ENCODE measurements at places on chromosomes 16 and 17.

GRCh38 chr16:67613808-67614207, 31.1 kb upstream of the CARMIL2 start:
- no peak for DNase-seq

GRCh38 chr17:39867880-39868553, at the start of gene ZPBP2:
TSS of gene ZPBP2 (plus strand) at chr17:39868202. CDS start at chr17:39868355, 153 bp downstream.
- DNase-seq = no peak

DNA sequence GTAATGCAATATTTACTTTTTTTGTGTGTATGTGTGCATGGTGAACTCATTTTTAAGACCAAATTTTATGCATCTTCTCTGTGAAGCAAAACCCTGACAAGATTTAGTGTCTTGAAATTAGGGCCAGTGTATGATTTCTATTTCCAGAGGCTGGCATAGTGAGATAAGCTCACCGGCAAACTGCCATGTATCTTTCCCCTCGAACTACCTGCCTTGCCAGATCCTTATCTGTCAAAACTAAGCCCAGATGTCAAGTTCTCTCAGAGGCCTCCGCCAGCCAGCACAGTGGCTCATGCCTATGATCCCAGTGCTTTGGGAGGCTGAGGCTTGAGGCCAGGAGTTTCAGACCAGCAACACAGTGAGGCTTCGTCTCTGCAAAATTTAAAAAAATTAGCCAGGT, 10.0 kb downstream of the USP32 start:
- no peak for DNase-seq

DNA sequence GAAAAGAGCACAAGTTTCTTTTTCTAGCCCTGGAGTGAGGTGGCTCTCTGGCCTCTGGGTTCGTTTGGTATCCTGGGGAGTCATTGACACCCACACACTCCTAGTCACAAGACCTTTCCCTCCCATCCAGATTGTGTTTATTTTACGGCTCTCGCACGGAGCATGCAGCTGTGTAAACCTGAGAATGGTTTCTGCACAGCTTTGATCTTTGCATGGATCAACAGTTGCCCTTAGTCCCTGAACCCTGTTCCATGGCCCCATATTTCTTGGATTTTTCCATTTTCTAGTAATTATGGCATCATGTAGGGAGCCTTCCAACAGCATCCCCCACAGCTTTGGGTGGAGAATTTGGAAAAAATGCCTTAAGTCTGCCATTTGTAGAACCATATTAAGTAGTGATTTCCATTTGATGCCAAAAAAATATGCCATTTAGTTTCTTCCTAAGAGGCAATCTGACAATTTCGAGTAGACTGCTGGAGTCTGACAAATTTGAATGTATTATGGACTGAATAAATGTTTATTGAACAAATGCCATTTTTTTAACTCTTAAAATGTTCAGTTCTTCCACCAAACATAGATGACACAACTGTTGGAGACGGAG, 197.7 kb downstream of the WWOX start:
- no peak for DNase-seq

GRCh38 chr16:85750827-85751697, at the start of gene C16orf74:
TSS of gene C16orf74 (minus strand) at chr16:85751096. CDS start at chr16:85735217, 15,879 bp downstream.
- no peak for DNase-seq

DNA sequence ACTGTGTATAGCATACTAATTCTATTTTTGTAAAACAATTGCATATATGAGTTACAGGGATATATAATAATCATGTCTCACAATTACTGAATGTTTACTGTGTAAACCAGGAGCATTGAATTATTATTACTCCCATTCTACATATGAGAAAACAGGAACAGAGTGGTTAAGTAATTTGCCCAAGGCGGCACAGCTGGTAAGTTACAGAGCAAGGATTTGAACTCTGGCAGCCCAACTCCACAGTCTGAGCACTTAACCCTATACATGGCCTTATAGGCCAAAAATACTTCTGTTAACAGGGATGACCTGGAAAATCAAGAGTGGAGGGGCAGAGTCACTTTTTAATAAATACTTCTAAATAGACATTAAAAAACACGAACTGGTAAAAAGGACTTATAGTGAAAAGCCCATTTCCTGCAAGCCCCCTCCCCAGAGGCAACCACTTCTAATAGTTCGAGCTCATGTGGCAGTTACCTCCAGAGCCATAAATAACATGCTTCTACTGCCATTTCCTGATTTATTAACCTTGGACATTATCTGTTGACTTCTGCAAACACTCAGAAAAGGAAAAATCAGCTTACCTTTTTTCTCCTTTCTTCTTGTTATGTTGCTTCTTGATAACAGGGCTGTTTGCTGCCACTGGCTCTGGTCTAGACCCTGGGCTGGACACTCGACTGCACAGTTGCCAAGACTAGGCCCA, 22.1 kb upstream of the ADGRG1 start:
- DNase-seq = no peak

DNA sequence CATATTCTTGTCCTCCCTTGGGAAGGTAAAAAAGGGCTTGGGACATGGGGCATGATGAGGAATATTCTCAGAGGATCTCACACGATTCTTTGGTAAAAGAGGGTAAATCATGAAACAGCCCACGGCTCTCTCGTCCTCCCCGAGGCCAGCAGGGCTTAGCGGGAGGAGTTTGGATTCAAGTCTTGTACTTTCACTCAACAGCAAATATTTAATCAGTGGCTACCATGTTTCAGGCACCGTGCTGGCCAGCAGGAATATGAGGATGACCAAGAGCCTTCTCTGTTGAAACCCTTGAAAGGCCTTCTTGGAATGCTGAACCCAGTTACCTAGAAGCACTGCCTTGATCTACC, 8.8 kb downstream of the MAP3K14 start:
- no peak for DNase-seq

DNA sequence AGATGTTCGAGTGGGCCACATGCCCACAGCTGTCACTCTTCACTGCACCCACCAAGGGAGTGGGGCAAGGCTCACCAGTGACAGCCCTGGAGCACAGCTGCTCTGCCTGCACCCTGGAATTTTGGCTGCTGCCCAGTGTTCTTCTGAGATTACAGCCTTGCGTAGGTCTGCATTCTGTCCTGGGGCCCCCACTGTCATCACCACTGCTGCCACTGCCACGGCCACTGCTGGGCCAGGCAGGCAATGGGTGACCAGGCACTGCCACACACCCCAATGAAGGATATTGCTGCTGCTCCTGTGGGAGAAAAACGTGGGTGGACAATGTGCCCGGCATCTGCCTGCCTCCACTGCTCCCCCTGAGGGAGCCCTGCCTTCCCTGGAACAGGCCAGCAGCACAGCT, 1717.0 kb downstream of the TP53TG3F start:
- DNase-seq = no peak

DNA sequence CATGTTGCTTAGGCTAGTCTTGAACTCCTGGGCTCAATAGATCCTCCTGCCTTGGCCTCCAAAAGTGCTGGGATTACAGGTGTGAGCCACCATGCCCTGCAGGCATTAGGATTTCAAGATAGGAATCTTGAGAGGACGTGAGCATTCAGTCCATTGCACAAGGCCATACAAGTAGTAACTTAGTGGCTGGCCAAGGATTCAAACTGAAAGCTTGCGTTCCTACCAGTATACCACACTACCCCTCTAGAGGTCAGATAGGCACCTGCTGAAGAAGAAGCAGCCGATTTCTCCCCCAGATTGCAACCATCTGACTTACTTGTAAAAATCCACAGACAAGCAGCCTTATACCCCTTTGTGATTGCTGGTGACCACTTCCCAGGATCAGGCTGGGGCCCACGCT, 80.9 kb downstream of the CACNG3 start:
- no peak for DNase-seq

- peak; percentile 98 for DNase-seq
These were observed 86.7 kb downstream of the ZFHX3 start for GRCh38 chr16:72961115-72961832.

- no peak for DNase-seq
These were observed 36.4 kb downstream of the SLC7A5 start for GRCh38 chr16:87832741-87833502.

- DNase-seq = no peak
These were observed 41.8 kb upstream of the SLC38A10 start for GRCh38 chr17:81336930-81337325.

GRCh38 chr17:16537130-16537458, 31.9 kb downstream of the ZNF287 start:
- DNase-seq = no peak

DNA sequence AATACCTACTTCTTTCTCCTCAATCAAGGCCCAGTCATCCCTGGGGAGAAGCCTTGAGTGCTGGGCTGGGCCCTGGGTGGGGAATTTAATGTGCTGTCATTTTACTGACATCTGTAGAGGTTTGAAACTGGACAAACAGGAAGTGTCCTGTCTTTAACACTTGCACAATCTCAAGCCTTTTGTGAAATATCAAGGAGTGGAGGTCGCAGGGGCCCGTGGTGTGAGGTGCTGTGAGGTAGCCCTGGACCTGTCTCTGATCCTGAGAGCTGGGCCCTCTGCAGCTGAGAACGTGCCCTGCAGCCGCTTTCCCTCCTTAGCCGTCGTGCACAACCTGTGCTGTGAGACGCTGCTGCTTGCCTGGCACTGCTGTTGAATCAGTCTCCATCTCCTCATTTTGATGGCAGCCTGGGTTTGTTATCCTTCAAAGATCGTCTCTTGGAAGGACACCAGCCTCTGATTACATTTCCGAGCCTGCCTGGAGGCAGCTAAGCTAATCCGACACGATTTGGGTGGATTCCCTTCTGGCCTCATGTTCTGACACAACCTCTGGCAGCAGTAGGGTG, 29.9 kb downstream of the SMARCE1 start:
- no peak for DNase-seq

DNA sequence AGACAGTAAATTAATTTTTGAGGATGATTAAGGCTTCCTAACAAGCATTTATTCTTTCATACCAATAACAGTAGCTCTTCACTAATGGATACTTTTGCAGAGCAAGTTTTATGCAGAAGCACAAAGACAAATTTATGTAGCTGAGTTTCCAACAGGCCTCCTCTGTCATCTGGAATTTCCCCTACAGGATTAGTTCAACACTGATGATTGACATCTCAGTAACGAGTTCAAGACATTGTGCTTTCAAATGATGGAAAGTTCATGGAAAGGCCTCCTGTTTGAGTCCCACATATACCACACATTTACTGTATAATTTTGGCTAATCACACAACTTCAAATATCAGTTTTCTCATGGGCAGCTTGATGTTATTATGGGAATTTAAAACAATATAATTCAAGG, 40.6 kb downstream of the ABCA10 start:
- DNase-seq = no peak

DNA sequence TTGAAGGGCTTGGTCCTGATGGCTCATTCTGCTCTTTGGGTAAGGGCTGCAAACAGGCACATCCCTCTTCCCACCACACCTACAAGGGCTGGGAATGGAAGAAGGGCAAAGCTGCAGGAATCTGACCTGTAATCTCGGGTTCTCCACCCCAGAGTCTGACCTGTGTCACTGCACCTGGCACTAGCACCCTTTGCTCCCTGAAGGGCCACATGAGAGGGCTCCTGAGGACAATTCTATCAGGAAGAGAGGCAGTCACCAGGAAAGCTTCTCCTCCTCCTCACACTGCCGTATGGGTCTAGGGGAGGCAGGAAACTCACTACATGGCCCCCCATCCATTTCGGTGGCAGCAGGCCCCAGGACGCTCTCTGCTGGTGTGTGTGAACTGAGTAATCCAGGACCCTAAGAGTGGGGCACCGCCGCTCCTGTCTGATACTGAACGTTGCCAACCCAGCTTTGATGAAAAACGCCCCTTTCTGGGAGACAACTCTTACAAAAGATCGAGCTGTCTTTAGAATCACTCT, 26.4 kb downstream of the TTLL6 start:
- DNase-seq = no peak

DNA sequence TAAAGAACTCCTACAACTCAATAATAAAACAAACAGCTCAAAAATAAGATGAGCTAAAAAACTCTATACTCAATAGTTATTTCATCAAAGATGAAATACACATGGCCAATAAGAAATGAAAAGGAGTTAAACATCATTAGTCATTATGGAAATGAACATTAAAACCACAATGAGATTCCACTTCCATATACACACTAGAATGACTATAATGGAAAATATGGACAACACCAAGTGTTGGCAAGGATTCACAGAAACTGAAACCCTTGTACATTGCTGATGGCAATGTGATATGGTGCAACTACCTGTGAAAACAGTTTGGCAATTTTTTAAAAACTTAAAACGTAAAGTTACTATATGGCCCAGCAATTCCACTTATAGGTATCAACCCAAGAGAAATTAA, 91.4 kb downstream of the GRIN2A start:
- DNase-seq = no peak

- DNase-seq = no peak
These were observed 4.0 kb downstream of the KRT40 start for GRCh38 chr17:40980117-40980516.

- DNase-seq = peak; percentile 30
These were observed 22.7 kb downstream of the CYTH1 start for GRCh38 chr17:78759203-78759968.

DNA sequence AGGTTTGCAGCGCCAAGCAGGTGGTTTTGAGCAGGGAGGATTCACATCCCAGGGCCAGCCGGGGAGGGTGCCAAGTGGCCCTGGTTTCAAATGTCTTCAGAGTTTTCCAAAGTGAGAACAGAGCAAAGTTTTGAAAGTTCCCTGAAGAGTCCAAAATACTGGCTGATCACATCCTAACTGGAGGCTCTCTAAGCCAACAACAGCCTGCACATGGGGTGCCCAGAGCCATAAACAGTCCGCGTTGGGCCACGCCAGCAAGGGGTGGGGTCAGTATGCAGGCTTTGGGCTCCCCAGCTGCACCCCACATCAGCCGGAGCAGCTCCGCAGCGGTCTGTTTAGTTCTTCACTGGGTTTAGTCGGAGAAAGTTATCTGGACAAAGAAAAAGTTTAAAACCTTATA, 150.9 kb downstream of the C16orf95 start:
- no peak for DNase-seq

- no peak for DNase-seq
These were observed 88.4 kb upstream of the CDH5 start for GRCh38 chr16:66278111-66278531.

GRCh38 chr17:57606111-57606875, 138.8 kb downstream of the CCDC182 start:
- DNase-seq = peak; percentile 63

- DNase-seq = no peak
These were observed 58.3 kb downstream of the RBFOX1 start for GRCh38 chr16:7390974-7391373.

- no peak for DNase-seq
These were observed 2.6 kb downstream of the ABCA9 start for GRCh38 chr17:69058165-69058564.

- DNase-seq = peak; percentile 15
These were observed 97.7 kb downstream of the RPGRIP1L start for GRCh38 chr16:53605831-53606400.

GRCh38 chr17:69962436-69962995, 112.5 kb upstream of the KCNJ16 start:
- no peak for DNase-seq

GRCh38 chr17:69009930-69010329, 50.8 kb downstream of the ABCA9 start:
- no peak for DNase-seq

DNA sequence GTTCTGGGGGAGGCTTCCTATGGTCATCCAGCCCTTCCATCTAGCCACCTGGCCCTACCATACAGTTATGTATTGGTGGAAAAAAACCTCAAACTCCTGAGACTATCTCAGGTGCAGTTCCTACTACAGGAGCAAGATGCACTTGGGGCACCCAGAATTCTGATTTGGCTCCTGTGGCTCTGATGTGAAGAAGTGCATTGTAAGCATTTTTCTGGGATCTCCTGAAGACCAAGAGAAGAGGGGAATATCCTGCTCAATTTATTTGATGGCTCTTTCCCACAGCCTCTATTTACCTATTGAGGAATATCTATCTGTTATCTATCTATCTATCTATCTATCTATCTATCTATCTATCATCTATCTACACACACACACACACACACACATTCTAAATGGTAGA, 1981.5 kb downstream of the TP53TG3F start:
- DNase-seq = no peak
